Left lung (tissue), 14 donors: ENCODE measurements at places on chromosomes 5 and 9. TPM values are rescaled to one million over a fixed set of nuclear protein-coding genes. Genes with fewer than 3 reads are reported as not detected.

- DNase-seq: no peak
- no peaks in the 10 kb centered on the region for H3K36me3 ChIP-seq
- no peaks in the 10 kb centered on the region for H3K4me1 ChIP-seq
- no peak overlapping the region for H3K4me3 ChIP-seq
- H3K27ac ChIP-seq: no peak overlapping the region
These were observed 309.2 kb upstream of the EFNA5 start for GRCh38 chr5:107979900-107980299.

- DNase-seq: no peak
- H3K27me3 ChIP-seq: no peaks in the 10 kb centered on the region
- H3K36me3 ChIP-seq: no peaks in the 10 kb centered on the region
These were observed 25.6 kb downstream of the PDZD2 start for GRCh38 chr5:31664566-31664965.

- no peak overlapping the region for H3K4me3 ChIP-seq
- no peaks in the 10 kb centered on the region for H3K27me3 ChIP-seq
- H3K4me1 ChIP-seq: no peaks in the 10 kb centered on the region
- no peak overlapping the region for H3K27ac ChIP-seq
- H3K36me3 ChIP-seq: no peaks in the 10 kb centered on the region
- DNase-seq: no peak
These were observed 714.2 kb downstream of the CETN3 start for GRCh38 chr5:89695371-89695770.

- no peak for DNase-seq
- H3K27me3 ChIP-seq: no peaks in the 10 kb centered on the region
- H3K4me3 ChIP-seq: no peak overlapping the region
- H3K27ac ChIP-seq: peak overlapping the region; percentile 18
- H3K4me1 ChIP-seq: peaks cover 7% of the 10 kb centered on the region
- H3K36me3 ChIP-seq: no peaks in the 10 kb centered on the region
These were observed 72.5 kb upstream of the RASA1 start for GRCh38 chr5:87195104-87195591.

DNA sequence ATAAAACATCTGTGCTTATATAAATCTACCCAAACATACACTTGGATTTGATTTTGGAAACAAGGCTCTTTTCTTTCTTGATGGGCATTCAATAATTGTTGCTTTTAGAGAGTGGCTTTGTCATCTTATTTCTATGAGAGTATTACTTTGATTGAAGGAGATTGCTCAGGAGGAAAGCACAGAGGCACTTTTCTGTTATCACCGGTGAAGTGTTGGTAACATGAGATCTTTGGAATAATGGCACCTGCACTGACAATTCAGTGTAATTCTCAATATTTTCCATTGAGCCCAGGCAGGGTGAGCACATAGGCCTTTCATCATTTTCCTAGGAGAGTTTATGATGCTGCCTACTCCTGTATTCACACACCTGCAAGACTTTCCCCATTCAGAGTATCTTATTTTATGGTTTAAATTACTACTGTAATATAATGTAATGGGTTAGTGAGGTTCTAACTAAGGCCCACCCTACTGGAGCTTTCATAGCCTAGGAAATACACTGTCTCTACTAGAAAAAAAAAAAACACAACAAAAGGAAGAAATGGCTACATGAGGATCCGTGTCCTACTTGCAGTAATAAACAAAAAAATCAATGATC is 244.3 kb downstream of the DENND1A start:
- no peaks in the 10 kb centered on the region for H3K27me3 ChIP-seq
- no peak overlapping the region for H3K27ac ChIP-seq
- H3K4me1 ChIP-seq: peaks cover 6% of the 10 kb centered on the region
- no peak overlapping the region for H3K4me3 ChIP-seq

MEIKIN gene
- polyA plus RNA-seq: not detected

SNCAIP gene
- polyA plus RNA-seq: 16.0 TPM

DNA sequence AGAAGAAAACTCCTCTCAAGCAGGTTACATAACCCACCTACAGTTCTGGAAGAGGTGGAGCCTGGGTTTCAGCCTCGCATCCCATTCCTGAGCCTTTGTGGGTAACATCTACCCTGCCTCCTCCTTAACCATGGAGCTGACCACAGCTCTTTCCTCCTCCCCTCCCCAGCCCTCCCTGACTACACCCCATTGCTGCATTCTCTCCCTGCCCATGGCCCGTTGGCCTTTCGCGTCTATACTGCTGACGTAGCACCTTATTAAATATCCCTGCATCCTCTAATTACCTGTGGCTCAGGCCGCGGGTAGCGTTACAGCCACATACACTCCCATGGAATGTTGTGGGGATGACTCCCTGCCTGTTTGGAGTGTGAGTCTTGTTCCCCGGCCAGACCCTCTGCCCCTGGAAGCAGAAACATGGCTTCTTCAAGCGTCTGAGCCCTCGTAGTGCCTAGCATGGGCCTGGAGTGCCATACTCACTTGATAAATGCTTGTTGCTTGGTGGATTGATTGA is 72.8 kb downstream of the WWC1 start:
- DNase-seq: no peak
- no peaks in the 10 kb centered on the region for H3K27me3 ChIP-seq
- no peaks in the 10 kb centered on the region for H3K36me3 ChIP-seq
- H3K4me1 ChIP-seq: peaks cover 14% of the 10 kb centered on the region
- H3K4me3 ChIP-seq: no peak overlapping the region
- H3K27ac ChIP-seq: no peak overlapping the region

GRCh38 chr5:171586436-171586835 is 167.0 kb downstream of the FGF18 start:
- H3K4me3 ChIP-seq: no peak overlapping the region
- DNase-seq: no peak
- H3K4me1 ChIP-seq: no peaks in the 10 kb centered on the region
- H3K27ac ChIP-seq: no peak overlapping the region

- no peak overlapping the region for H3K27ac ChIP-seq
- no peaks in the 10 kb centered on the region for H3K36me3 ChIP-seq
- no peaks in the 10 kb centered on the region for H3K27me3 ChIP-seq
- no peak for DNase-seq
- H3K4me3 ChIP-seq: no peak overlapping the region
These were observed 238.3 kb downstream of the EBF1 start for GRCh38 chr5:158861366-158861765.

- H3K4me1 ChIP-seq: peaks cover 5% of the 10 kb centered on the region
- no peak for DNase-seq
- no peak overlapping the region for H3K4me3 ChIP-seq
- H3K36me3 ChIP-seq: no peaks in the 10 kb centered on the region
- no peak overlapping the region for H3K27ac ChIP-seq
These were observed 160.8 kb upstream of the KLF4 start for GRCh38 chr9:107650321-107650720.

FAM78A gene
- 7.2 TPM for polyA plus RNA-seq

DNA sequence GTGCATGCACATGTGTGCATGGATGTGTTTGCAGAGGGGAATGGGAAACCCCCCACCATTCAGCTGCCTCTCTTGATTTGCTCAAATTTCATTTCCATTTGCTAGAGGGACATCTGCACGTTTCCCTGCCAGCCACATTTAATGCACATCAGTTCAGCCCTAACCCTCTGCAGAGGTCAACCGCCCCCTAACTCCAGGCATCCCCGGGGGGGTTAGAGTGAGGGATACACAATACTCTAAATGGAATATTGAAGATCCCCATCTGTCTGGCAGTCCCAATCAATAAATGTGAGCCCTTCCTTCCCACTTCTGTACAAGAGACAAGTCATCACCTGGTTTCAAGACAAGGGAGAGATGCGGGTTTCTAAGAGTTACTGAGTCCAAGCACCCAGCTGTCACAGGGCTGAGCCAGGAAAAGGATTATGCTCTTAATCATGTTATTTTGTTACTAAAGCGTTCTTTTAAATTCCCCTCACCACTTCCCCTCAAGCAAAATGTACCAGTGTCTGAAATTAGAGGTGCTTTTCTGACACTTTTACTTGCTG is 134.1 kb downstream of the SEMA6A start:
- no peaks in the 10 kb centered on the region for H3K4me1 ChIP-seq
- H3K27me3 ChIP-seq: no peaks in the 10 kb centered on the region
- H3K4me3 ChIP-seq: no peak overlapping the region
- no peak for DNase-seq
- H3K27ac ChIP-seq: no peak overlapping the region

C9orf43 gene
- 0.53 TPM for polyA plus RNA-seq

ZNF169 gene
- polyA plus RNA-seq: 10.3 TPM

DNA sequence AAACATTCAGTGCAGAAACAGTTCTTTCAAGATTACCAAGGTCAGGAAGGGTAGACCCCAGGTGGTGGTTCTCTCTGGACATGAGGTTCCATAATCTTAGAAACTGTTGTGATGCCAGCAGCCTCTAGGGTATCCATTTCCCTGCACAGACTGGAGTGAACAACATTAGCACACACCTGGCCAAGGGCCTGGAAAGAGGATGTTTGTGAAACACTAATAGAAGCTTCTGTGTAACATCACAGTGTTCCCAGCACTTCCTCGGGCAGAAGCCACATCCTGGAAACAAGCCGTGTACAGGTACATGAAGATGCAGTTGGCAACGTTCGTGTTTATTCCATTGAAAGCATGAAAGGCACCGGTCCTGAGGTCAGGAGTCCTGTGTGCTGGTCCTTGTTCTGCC is 598.2 kb upstream of the KLF4 start:
- H3K36me3 ChIP-seq: no peaks in the 10 kb centered on the region
- no peaks in the 10 kb centered on the region for H3K27me3 ChIP-seq
- no peak for DNase-seq

- no peaks in the 10 kb centered on the region for H3K27me3 ChIP-seq
- H3K4me1 ChIP-seq: no peaks in the 10 kb centered on the region
- H3K27ac ChIP-seq: no peak overlapping the region
- H3K4me3 ChIP-seq: no peak overlapping the region
These were observed 50.8 kb downstream of the SERINC5 start for GRCh38 chr5:80204808-80205614.

DNA sequence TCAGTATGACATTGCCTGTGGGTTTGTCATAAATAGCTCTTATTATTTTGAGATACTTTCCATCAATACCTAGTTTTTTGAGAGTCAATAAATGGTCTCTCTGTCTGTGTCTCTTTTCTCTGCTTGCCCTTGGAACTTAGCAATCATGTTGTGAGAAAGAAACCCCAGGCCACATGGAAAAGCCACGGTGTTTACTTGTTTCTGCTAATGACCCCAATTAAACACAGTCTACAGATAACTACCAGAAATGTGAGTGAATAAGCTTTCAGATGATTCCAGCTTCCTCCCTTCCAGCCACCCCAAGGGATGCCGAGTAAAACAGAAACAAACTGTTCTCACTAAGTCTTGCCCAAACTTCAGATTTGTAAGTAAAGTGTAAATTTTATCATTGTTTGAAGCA is 584.9 kb downstream of the MAT2B start:
- no peak overlapping the region for H3K27ac ChIP-seq
- no peaks in the 10 kb centered on the region for H3K36me3 ChIP-seq
- H3K27me3 ChIP-seq: no peaks in the 10 kb centered on the region
- DNase-seq: no peak
- H3K4me3 ChIP-seq: no peak overlapping the region

GRCh38 chr5:160209917-160210316 is 19.4 kb upstream of the FABP6 start:
- H3K36me3 ChIP-seq: no peaks in the 10 kb centered on the region
- H3K4me1 ChIP-seq: no peaks in the 10 kb centered on the region
- H3K27ac ChIP-seq: no peak overlapping the region
- no peaks in the 10 kb centered on the region for H3K27me3 ChIP-seq
- H3K4me3 ChIP-seq: no peak overlapping the region

DNA sequence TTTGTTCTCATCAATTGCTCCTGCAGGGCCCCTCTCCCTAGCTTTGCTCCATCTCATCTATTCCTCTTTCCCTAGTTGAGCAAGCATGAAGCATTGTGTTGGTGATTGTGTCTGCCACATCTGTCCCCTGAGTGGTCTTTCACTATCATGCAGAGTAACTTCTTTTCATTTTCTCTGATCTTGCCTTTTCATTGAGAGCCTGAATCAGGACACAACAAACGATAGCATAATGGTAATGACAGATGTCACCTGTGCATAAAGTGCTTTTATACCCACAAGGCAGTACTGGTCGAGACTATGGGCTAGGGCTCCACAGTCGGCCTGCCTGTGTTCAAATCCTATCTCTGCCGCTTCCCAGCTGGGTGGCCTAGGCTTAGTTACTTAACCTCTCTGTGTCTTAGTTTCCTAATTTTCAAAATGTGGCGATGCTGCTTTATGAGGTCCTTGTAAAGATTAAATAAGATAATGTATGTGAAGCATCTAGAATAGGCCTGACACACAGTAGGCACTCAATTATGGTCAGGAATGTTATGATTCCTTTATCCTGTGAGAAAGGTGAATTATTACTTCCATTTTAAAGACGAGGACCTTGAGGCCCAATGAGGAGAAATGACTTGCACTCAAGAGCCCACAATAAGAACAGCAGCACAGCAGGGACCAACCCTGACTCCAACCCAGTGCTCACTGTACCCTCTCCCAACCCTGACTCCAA is 137.1 kb upstream of the ZNF618 start:
- DNase-seq: no peak
- peaks cover 9% of the 10 kb centered on the region for H3K27me3 ChIP-seq
- H3K27ac ChIP-seq: no peak overlapping the region
- H3K4me1 ChIP-seq: no peaks in the 10 kb centered on the region
- no peak overlapping the region for H3K4me3 ChIP-seq

DNA sequence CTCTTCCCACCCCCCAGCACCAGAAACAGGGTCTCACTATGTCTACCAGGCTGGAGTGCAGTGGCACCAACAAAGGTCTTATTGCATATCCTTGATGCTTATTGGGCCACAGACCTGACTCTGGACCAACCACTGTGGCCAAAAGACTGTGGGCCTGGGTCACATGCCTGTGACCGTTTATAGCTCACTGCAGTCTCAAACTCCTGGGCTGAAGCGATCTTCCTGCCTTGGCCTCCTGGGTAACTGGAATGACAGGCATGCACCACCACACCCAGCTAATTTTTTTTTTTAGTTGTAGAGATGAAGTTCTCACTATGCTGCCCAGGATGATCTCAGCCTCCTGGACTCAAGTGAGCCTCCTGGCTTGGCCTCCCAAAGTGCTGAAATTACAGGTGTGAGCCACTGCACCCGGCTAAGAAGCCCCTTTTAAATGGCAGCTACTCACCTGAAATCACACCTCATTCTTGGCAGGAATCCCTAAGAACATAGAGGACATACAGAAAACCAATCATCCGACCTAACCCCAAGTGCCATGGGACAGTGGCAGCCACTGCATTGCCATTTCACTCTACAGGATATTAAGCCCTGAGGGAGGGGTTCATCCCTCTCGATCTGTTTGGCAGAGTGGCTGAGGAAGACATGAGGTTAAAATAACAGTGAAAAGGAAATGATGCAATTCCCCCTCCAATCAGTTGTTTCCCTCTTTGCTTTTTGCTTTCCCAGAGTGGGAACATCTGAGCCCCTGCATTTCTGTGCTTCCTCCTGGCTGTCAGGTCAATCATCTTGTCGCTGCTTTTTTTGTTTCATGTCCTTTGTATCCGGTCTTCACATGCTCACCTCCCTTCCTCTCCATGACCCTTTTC is 74.6 kb downstream of the LRRC70 start:
- DNase-seq: peak; percentile 9
- H3K4me1 ChIP-seq: no peaks in the 10 kb centered on the region

IL7R gene
- polyA plus RNA-seq: 7.9 TPM
